ENCODE measurements at places on chromosomes 1 and 21. TPM values are rescaled to one million over a fixed set of nuclear protein-coding genes. Genes with fewer than 3 reads are reported as not detected.

- peak overlapping the region; percentile 89 for H3K27ac ChIP-seq
- no peaks in the 10 kb centered on the region for H3K36me3 ChIP-seq
- no peaks in the 10 kb centered on the region for H3K27me3 ChIP-seq
- peak; percentile 73 for DNase-seq
Measured at GRCh38 chr1:37999430-38000232, 5.7 kb downstream of the FHL3 start.

DNA sequence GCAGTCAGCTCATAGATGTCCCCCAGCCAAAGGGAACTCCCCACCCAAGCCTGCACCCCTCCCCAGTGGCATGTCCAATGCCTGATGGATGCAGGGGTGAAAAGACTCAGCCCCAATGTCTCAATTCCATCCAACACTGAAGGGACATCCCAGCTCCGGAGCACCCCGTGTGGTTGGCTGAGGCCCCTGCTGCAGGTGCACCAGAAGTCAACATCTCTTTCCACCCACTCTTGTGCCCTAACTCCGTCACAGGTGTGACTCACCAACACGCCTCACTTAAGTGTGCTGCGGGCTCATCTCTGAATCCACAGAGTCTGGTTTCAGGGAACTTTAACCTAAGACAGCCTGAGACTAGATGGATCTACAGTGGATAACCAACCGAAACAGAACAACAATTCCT lies 40.9 kb upstream of the ZBTB18 start:
- peaks cover 2% of the 10 kb centered on the region for H3K4me1 ChIP-seq
- no peak overlapping the region for H3K27ac ChIP-seq
- H3K4me3 ChIP-seq, result no peak overlapping the region
- no peaks in the 10 kb centered on the region for H3K27me3 ChIP-seq

- no peaks in the 10 kb centered on the region for H3K27me3 ChIP-seq
- no peak overlapping the region for H3K27ac ChIP-seq
- peaks cover 2% of the 10 kb centered on the region for H3K4me1 ChIP-seq
- no peak overlapping the region for H3K4me3 ChIP-seq
- H3K36me3 ChIP-seq, result no peaks in the 10 kb centered on the region
Measured at GRCh38 chr21:35775778-35776544, 284.4 kb downstream of the SETD4 start.

DNA sequence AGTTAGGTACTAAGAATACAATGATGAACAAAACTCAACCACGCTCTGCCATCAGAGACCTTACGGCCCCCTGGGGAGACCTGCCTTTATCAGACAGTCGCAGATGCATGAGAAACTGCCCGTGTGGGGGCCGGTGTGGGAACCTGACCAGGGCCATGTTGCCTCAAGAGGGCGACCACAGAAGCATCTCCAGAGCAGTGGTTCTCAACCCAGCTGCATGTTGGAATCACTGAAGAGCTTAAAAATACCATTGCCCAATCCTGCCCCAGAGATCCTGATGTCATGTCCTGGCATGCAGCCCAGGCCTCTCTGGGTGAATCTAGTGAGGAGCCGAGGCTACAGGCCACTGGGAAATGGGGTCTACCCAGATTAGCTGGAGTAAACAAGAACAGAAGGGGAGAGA lies 108.7 kb downstream of the PRDM2 start:
- H3K4me3 ChIP-seq, result no peak overlapping the region
- H3K27ac ChIP-seq, result no peak overlapping the region
- peak; percentile 75 for DNase-seq
- no peaks in the 10 kb centered on the region for H3K36me3 ChIP-seq
- H3K4me1 ChIP-seq, result peaks cover 9% of the 10 kb centered on the region
- H3K27me3 ChIP-seq, result no peaks in the 10 kb centered on the region

DNA sequence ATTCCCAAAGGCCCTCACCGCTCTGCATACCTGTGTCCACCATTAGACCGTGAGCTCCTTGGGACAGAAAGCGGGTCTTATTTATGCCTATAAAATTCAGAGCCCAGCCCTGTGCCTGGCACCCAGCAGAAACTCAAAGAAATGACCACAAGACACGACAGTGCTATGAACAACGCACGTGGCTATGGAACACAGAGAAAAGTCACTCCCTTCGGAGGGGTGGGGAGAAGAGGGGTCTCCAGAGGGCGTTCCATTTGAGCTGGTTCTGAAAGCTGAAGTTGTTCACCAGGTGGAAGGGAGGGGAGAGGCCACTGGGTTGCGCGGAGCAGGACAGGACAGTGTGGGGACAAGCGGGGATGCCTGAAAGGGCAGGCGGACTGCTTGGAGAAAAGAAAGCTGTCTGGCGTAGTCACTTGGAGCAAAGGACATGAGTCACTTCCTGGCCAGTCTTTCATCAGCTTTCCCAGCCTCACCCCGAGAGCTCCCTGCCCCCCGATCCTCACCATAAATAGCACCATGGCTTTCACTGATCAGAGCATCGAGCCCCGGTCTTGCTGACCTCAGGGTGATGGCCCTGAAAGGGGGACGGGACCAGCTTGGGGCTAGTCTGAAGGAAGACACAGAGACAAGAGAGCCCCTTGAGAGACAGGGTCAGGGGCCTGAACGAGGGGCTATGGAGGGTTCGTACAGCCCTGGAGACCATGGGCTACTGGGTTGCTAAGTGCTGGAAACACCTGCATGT lies 28.5 kb downstream of the ECE1 start:
- no peak overlapping the region for H3K4me3 ChIP-seq
- H3K27me3 ChIP-seq, result no peaks in the 10 kb centered on the region
- peak overlapping the region; percentile 76 for H3K27ac ChIP-seq
- no peaks in the 10 kb centered on the region for H3K36me3 ChIP-seq
- DNase-seq, result no peak

GRCh38 chr1:64679177-64679576 lies 65.7 kb upstream of the RAVER2 start:
- no peak for DNase-seq
- no peak overlapping the region for H3K27ac ChIP-seq
- H3K27me3 ChIP-seq, result no peaks in the 10 kb centered on the region
- H3K4me1 ChIP-seq, result peaks cover 2% of the 10 kb centered on the region

GRCh38 chr1:213345621-213346020 lies 294.6 kb downstream of the RPS6KC1 start:
- no peak overlapping the region for H3K27ac ChIP-seq
- H3K36me3 ChIP-seq, result no peaks in the 10 kb centered on the region
- H3K4me1 ChIP-seq, result no peaks in the 10 kb centered on the region
- DNase-seq, result no peak
- no peak overlapping the region for H3K4me3 ChIP-seq

GRCh38 chr1:162079030-162079429 lies 9.5 kb downstream of the NOS1AP start:
- no peak overlapping the region for H3K27ac ChIP-seq
- no peaks in the 10 kb centered on the region for H3K4me1 ChIP-seq
- no peak overlapping the region for H3K4me3 ChIP-seq
- no peak for DNase-seq

Gene BCL2L15
- 0.18 TPM for total RNA-seq

Gene GREM2
- total RNA-seq, result 4.5 TPM

Gene CLCA2
- not detected for total RNA-seq

Gene AK4
- 9.6 TPM for total RNA-seq

Measured in ovary (tissue), 10 donors.